ENCODE measurements at places on chromosomes 3 and 15. TPM values are rescaled to one million over a fixed set of nuclear protein-coding genes. Genes with fewer than 3 reads are reported as not detected.

DNA sequence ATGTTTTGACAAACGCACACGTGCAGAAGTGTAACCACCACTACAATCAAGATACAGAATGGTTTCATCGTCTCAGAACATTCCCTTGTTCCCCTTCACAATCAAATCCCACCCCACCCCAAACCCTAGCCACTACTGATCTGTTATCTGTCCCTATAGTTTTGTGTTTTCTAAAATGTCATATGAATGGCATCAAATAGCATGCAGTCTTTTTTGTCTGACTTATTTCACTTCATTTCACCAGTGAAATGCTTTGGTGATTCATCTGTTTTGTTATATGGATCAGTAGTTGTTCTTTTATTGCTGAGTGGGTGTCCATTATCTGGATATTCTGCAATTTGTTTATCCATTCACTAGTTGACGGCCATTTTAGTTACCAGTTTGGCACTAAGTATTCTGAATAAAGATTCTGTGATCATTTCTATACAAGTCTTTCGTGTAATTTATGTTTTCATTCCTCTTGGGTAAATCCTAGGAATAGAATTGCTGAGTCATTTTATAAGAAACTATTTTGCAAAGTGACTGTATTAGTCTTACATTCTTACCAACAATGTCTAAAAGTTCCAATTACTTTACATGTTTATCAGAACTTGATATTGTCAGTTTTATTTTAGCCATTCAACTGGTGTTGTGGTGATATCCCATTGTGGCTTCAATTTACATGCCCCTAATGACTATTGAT, 232.8 kb downstream of the CLSTN2 start:
- no peak overlapping the region for H3K27ac ChIP-seq
- H3K4me3 ChIP-seq, result no peak overlapping the region
- H3K27me3 ChIP-seq, result no peaks in the 10 kb centered on the region
- DNase-seq, result no peak
- H3K36me3 ChIP-seq, result no peaks in the 10 kb centered on the region

MFN1 gene
- 51.7 TPM for total RNA-seq

DNA sequence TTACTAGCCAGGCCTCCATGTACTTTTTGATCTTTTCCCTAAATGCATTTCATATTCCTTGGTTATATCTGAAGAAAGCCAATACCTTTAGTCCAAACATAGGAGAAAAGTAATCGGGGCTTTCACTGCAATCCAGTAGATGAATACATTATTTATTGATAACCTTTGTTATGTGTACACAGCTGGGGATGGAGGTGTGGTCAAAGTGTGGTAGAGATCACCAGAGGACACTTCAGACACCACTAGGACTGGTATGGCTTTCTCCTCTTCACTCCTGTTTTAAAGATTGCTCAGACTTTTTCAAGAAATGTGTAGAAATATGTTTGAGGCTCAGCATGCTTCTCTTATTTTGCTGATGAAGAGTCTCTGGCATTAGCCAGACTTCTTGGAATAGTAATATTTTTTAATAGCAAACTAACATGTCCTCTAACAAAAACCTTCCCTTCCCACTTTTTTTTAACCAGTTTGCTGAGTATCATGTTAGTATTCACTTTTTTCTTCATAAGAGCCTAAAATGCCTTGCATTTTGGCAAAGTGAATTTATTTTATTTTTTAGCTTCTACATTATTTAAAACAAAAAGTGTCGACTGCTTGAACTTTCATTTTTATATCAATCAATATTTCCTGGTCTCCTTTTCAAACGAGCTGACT, 65.6 kb upstream of the MBNL1 start:
- no peak for DNase-seq
- peaks cover 32% of the 10 kb centered on the region for H3K4me1 ChIP-seq
- no peaks in the 10 kb centered on the region for H3K27me3 ChIP-seq
- no peaks in the 10 kb centered on the region for H3K36me3 ChIP-seq

DNA sequence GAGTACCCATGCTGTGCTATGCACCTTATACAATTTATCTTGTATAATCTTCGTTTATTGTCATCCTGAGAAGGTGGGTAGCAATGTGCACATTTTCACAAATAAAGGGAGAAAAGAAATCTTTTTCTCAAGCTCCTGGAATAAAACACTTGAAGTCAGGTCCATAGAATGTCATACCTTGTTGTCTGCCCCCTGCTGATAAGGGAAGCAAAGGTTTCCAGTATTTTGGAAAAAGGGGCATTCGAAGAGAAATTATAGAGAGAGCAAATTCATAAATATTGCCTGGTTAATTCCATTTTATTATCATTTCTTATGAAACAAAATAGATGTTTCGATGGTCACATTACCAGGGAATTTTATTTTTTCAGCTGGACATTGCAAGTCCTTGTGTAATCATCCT, 277.8 kb downstream of the RAP2B start:
- no peak for DNase-seq
- H3K27me3 ChIP-seq, result no peaks in the 10 kb centered on the region
- no peak overlapping the region for H3K27ac ChIP-seq
- peaks cover 5% of the 10 kb centered on the region for H3K4me1 ChIP-seq
- no peaks in the 10 kb centered on the region for H3K36me3 ChIP-seq

DNA sequence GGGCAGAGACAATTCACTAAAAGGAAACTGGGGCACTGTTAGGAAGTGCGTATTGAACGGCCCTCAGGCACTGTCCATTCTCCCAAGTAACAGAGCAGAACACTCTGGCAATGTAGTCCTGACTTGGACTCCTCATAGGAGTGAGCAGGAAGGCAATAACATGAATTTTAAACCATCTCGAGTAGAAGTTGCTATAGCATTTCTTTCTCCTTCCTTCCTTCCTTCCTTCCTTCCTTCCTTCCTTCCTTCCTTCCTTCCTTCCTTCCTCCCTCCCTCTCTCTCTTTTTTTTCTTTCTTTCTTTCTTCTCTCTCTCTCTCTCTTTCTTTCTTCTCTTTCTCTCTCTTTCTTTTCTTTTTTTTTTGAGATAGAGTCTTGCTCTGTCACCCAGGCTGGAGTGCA, 46.4 kb upstream of the TRA2B start:
- no peak overlapping the region for H3K27ac ChIP-seq
- no peaks in the 10 kb centered on the region for H3K36me3 ChIP-seq

ARGFX gene
- total RNA-seq, result not detected

DNA sequence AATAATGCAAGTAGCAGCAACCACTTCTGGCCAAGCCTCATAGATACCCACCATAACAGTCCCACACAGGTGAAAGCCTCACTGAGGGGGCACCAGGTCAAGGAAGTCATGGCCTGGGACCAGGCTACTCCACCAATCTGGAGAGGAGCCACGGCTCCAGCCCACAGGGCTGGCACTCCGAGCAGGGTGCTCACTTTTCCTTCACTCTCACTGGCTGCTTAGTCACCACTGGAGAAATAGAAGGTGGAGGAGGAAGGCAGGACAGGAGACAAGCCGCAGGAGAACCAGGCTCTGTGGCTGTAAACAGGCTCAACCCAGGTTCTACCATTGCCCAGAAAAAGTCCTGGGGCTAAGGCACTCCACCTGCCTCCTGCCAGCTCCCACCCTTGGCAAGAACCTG, 1.2 kb downstream of the USP19 start:
- peaks cover 13% of the 10 kb centered on the region for H3K4me1 ChIP-seq
- peak overlapping the region; percentile 93 for H3K4me3 ChIP-seq
- peaks cover 2% of the 10 kb centered on the region for H3K27me3 ChIP-seq
- peaks cover 24% of the 10 kb centered on the region for H3K36me3 ChIP-seq
- DNase-seq, result peak; percentile 56

DNA sequence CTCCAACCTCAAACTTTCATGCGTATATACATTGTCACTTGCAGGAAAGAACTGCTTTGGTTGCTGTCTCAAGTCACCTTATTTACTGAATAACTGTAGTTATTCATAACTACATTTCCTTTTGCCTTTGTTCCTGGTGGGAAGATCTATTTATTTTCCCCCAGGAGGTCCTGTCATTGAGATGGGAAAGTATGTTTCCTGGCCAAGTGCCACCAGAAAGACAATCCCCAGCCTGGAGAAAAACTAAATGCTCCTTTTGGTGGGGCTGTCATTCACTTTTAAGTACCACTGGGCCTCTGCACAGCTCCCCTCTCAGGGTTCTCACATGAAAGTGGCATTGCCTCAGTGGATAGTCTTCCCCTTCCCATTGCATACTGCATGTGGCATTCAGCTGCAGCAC, 59.8 kb downstream of the LRRC3B start:
- DNase-seq, result no peak
- no peak overlapping the region for H3K4me3 ChIP-seq
- no peaks in the 10 kb centered on the region for H3K36me3 ChIP-seq

DNA sequence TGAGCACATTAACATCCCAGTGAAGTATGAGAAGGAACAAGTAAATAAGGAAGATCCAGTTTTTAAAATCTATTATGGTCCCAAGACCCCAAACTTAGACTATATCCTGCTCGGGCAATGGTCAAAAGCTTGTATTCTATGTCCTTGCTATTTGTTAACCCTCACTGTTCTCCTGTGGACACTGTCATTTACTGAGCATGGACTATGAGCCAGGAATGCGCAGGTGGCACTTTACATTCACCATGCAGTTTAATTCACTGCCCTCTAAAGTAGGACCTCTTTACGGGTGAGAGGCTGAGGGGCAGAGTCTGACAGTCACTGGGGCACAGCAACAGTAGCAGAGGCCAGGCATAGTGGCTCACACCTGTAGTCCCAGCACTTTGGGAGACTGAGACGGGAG, 28.6 kb downstream of the SPATA12 start:
- H3K27ac ChIP-seq, result no peak overlapping the region
- H3K4me3 ChIP-seq, result no peak overlapping the region
- no peaks in the 10 kb centered on the region for H3K4me1 ChIP-seq
- no peaks in the 10 kb centered on the region for H3K36me3 ChIP-seq
- peaks cover 25% of the 10 kb centered on the region for H3K27me3 ChIP-seq
- DNase-seq, result no peak

PYGO1 gene
- 9.1 TPM for total RNA-seq

DNA sequence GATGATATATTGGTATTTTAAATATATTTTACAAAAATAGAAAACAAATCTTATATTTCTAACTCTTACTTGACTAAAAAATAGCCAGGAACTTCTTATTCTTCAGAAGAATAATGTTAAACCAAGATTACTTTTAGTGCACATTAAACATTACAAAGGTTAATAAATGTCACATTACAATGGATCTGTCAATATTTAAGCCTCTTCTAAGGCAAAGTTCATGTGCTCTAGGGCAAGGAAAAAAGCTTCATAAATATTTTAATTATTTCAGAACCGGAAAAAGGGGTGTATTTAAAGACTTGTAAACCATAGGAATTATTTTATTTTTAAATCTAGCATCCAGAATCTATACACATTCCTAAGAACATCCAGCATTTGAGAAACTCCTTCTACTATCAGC, 166.9 kb upstream of the ROBO2 start:
- H3K27me3 ChIP-seq, result no peaks in the 10 kb centered on the region
- H3K4me1 ChIP-seq, result no peaks in the 10 kb centered on the region
- H3K27ac ChIP-seq, result no peak overlapping the region
- no peak for DNase-seq
- peaks cover 11% of the 10 kb centered on the region for H3K36me3 ChIP-seq

- DNase-seq, result no peak
- H3K27me3 ChIP-seq, result no peaks in the 10 kb centered on the region
- H3K4me3 ChIP-seq, result no peak within 1 kb of the TSS
- no peaks in the 10 kb centered on the region for H3K36me3 ChIP-seq
These were observed at the start of gene TRAT1 for GRCh38 chr3:108822123-108822897. Gene TRAT1 (plus strand): TSS chr3:108822786. CDS start chr3:108822928, 142 bp downstream.

C15orf62 gene
- total RNA-seq, result 0.11 TPM

- no peak overlapping the region for H3K4me3 ChIP-seq
- H3K36me3 ChIP-seq, result peaks cover 10% of the 10 kb centered on the region
- peaks cover 17% of the 10 kb centered on the region for H3K4me1 ChIP-seq
- H3K27me3 ChIP-seq, result no peaks in the 10 kb centered on the region
- no peak overlapping the region for H3K27ac ChIP-seq
- DNase-seq, result no peak
These were observed 7.2 kb downstream of the RTF1 start for GRCh38 chr15:41423979-41424659.

ZNF385D gene
- total RNA-seq, result 3.0 TPM

- DNase-seq, result peak; percentile 94
- H3K27ac ChIP-seq, result peak overlapping the region; percentile 65
- no peak overlapping the region for H3K4me3 ChIP-seq
- peaks cover 22% of the 10 kb centered on the region for H3K4me1 ChIP-seq
- H3K36me3 ChIP-seq, result peaks cover 5% of the 10 kb centered on the region
These were observed 263.8 kb downstream of the FEZF2 start for GRCh38 chr3:62109534-62109933.

Data from HFFc6 (cell line).